T-helper 17 cell (primary cell): ENCODE measurements at places on chromosomes 16 and 17. TPM values are rescaled to one million over a fixed set of nuclear protein-coding genes. Genes with fewer than 3 reads are reported as not detected.

DNA sequence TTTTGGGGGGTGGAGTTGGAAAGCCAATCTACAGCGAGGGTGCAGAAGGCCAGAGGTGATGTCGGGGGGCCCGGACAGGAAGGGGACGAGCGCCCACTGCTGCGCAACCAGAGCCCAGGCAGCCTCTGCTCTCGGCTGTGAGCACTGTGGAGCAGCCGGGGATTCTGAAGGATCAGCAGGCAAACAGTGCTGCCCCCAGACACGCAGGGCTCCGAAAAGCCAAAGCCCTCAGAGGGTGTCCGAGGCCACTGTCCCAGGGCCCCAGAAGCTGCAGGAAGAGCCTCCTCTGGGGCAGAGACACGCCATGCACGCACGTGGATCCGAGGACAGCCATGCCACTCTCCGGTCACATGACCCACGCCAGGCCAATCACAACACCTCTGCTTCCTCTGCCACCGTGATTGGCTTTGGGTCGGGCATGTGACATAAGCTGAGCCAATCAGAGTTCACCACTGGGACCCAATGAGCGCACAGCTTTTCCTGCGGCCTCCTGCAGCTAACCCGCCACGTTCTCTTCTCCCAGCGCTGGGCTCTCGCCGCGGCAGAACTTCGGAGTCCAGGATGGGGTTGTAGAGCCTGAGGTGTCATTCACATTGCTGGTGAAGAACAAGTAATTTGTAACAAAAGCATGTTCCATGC lies 40.7 kb downstream of the ACTG1 start:
- no peaks in the 10 kb centered on the region for H3K27me3 ChIP-seq
- H3K4me1 ChIP-seq: peaks cover 4% of the 10 kb centered on the region
- no peak for DNase-seq
- no peak overlapping the region for H3K27ac ChIP-seq

Gene BICDL2
- not detected for total RNA-seq

Gene HOXB8
- not detected for total RNA-seq

- peaks cover 2% of the 10 kb centered on the region for H3K36me3 ChIP-seq
- no peaks in the 10 kb centered on the region for H3K27me3 ChIP-seq
- no peaks in the 10 kb centered on the region for H3K4me1 ChIP-seq
- H3K27ac ChIP-seq: no peak overlapping the region
- no peak overlapping the region for H3K4me3 ChIP-seq
These were observed 353.9 kb downstream of the CPPED1 start for GRCh38 chr16:12449795-12450194.

Gene GRAP
- total RNA-seq: 23.8 TPM

DNA sequence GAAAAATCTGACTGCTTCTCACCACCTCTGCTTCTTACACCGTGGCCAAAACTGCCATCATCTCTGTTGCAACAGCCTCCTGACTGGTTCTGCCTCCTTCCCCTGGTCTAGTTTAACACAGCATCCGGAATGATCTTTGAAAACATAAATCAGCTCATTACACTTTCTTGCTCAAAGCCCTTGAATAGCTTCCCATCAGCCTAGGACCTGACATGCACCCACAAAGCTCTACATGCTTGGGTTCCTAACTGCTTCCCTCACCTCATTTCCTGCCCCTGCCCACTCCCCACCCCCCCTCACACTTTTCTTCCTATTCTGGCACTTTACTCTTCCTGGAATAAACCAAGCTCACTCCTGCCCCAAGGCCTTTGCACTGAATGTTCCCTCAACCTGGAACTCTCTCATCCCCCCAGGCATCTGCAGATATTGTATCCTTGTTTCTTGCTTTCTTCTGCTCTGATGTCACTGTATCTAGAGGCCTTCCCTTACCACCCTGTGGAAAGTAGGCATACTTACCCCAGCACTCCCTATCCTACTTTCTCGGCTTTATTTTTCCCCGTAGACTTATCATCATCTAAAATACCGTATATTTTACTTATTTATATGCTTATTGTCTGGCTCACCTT lies 112.4 kb downstream of the FTO start:
- H3K4me3 ChIP-seq: no peak overlapping the region
- no peak for DNase-seq
- no peaks in the 10 kb centered on the region for H3K27me3 ChIP-seq
- no peak overlapping the region for H3K27ac ChIP-seq
- H3K4me1 ChIP-seq: peaks cover 17% of the 10 kb centered on the region
- peaks cover 11% of the 10 kb centered on the region for H3K36me3 ChIP-seq

DNA sequence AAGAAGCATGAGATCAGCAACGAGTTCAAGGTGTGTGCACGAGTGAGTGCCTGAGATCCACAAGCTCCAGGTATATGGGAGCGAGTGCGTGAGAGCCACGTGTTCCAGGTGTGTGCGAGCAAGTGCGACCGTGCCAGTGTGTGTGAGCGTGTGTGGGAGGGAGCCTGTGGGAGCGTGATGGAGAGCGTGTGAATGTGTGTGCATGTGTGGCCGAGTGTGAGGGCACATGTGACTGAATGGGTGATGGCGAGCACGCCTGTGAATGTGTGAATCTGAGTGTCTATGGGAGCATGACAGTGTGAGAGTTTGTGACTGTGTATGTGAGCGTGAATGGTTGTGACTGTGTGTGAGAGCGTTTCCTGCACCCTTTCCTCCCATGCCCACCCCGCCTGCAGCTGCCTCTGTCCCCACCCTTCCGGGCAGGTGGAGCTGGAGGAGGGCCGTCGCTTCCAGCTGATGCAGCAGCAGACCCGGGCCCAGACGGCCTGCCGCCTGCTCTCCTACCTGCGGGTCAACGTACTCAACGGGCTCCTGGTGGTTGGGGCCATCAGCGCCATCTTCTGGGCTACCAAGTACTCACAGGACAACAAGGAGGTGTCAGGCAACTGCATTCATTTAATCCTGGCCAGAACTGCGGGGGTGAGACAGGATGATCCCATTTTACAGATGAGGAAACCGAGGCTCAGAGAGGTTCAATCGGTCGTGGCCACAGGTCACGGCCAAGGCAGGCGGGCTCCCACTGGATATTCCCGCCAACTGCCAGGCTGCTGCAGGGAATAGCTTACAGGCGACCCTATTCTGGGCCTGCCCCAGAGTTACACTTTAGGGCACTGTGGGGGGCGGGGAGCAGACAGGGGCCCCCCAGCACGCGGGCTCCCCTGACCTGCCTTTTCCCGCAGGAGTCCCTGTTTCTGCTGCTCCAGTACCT lies 3.7 kb downstream of the TMC8 start:
- H3K4me1 ChIP-seq: peaks cover 65% of the 10 kb centered on the region
- H3K4me3 ChIP-seq: peak overlapping the region; percentile 99
- H3K36me3 ChIP-seq: peaks cover 11% of the 10 kb centered on the region
- peak overlapping the region; percentile 98 for H3K27ac ChIP-seq
- H3K27me3 ChIP-seq: no peaks in the 10 kb centered on the region
- DNase-seq: peak; percentile 71

GRCh38 chr17:28773736-28774135 lies 29.9 kb downstream of the TRAF4 start:
- H3K4me3 ChIP-seq: no peak overlapping the region
- peaks cover 23% of the 10 kb centered on the region for H3K4me1 ChIP-seq
- no peaks in the 10 kb centered on the region for H3K27me3 ChIP-seq
- H3K27ac ChIP-seq: peak overlapping the region; percentile 43
- no peaks in the 10 kb centered on the region for H3K36me3 ChIP-seq
- DNase-seq: no peak
